ENCODE measurements at places on chromosomes 12 and 14. TPM values are rescaled to one million over a fixed set of nuclear protein-coding genes. Genes with fewer than 3 reads are reported as not detected.
A peak's percentile ranks its signal among the peaks of the same experiment; 100 is the strongest.

MRPL42 gene
- polyA plus RNA-seq, result 82.0 TPM

- no peak for DNase-seq
Measured at GRCh38 chr12:93191956-93192355, 185.8 kb upstream of the NUDT4 start.

DNA sequence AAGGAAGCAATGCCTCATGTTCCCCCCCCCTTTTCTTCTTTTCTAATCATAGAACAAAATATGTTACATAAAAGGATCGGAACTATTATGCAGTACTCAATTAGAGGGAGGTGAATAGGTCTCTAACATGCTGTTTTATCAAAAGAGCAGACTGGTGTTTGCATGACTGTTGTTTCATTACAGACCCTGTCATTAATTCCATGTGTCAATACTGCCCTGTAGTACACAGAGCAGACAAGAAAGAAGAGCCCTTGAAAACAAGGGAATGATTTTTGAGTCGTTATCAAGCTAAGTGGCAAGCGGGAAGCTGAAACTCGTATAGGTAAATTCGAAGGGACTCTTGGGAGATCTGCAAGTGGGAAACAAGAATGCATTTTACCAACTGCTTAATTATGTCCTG lies 76.9 kb upstream of the TMEM263 start:
- DNase-seq, result no peak

GRCh38 chr12:4432878-4433744 lies 12.5 kb downstream of the FGF6 start:
- no peak for DNase-seq

- peak; percentile 90 for DNase-seq
Measured at GRCh38 chr14:105473677-105474482, 741 bp upstream of the CRIP2 start.

DNA sequence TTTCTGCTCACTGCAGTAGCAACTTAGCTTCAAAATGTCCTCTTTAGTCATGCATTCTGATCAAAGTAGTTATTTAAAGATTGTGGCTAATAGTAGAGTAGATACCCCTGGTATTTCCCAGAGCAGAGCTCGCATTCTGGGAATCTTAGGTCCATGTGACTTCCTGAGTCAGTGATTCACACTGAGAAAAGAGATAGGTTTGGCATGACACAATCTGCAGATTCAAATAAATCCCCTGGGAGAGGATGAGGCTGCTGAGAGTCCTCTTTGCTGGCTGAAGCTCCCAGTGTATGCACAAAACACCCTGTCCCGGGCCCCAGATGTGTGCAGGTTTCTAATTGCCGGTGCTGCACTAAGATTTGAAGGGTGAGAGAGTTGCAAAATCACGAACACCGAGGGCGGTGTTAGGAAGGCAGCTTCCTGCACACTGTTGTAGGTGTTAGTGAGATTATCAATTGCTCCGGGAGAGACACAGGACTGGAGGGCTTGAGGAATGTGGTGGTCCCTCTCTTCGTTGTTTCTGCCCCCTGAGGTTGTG lies 233.2 kb downstream of the NRXN3 start:
- no peak for DNase-seq

HOXC12 gene
- polyA plus RNA-seq, result not detected

DNA sequence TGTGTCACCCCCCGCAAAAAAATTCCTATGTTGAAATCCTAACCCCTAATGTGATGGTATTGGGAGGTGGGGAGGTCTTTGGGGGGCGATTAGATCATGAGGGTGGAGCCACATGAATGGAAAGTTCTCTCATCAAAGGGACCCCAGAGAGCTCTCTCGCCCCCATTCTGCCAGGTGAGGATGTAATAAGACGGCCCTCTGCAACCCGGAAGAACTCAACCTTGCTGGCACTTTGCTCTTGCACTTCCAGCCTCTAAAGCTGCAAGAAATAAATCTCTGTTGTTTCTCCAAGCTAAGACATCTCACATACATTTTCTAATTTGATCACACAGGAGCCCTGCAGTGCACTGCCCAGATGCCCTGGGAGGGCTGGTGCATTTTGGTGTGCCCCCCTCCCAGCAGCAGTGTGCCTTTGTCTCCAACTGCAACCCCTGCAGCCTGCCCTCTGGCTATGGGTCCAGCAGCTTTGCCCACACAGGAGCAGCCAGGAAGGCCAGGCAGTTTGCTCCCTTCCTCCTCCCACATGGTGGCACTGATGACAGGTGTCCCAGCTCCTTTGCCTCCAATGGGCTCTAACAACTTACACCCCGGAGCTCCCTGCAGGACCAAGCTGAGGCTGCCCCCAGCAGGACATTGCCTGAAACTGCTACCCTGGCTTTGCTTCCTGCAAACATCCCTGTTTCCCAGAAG lies 59.3 kb downstream of the C14orf132 start:
- no peak for DNase-seq

GRCh38 chr12:7129872-7130691 lies at the start of gene CLSTN3:
Gene CLSTN3 (plus strand): TSS chr12:7130371. CDS start chr12:7130649, 278 bp downstream.
- peak; percentile 63 for DNase-seq

GRCh38 chr12:14681190-14681589 lies 15.2 kb downstream of the GUCY2C start:
- no peak for DNase-seq

DNA sequence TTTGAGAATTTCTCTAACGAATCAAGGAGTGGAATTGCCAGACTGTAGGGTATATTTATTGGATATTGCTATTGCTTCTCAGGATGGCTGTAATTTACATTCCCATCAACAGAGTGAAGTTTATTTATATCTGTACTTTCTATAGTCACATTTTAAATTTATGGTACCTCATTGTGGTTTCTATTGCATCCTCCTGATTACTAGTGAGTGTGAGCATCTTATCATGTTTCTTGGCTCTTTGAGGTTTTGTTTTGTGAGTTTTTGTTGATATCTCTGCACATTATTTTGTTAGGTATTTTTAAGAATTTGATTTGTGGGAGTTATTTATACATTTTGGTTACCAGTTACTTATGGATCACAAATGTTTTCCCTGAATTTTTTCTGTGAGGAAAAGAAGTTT lies 13.9 kb downstream of the DNM1L start:
- DNase-seq, result no peak

- no peak for DNase-seq
Measured at GRCh38 chr14:69673578-69674305, 62.3 kb downstream of the SUSD6 start.

- DNase-seq, result no peak
Measured at GRCh38 chr12:105445649-105446048, 115.2 kb downstream of the C12orf75 start.

- no peak for DNase-seq
Measured at GRCh38 chr12:5343711-5344110, 88.2 kb upstream of the NTF3 start.

CMAS gene
- 57.1 TPM for polyA plus RNA-seq

- DNase-seq, result no peak
Measured at GRCh38 chr14:51516706-51517395, 134.9 kb upstream of the FRMD6 start.

DNA sequence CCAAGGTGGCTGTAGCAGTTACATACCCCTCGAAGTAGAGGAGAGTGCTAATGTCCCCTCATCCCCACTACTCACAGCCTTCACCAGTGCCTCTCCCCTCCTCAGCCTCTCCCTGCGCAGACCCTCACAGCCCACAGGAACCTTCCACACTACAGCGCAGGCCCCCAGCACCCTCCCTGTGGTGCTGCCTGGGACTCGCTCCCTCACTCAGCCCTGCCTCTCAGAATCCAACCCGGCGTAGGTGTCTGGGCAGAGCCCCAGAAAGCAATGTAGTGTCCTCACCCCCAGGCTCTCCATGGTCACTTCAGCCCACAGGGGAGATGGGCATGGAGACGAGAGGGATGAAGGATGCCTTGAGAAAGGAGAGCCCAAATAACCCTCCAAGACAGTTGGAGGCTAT lies 10.9 kb upstream of the ZNF740 start:
- DNase-seq, result no peak

GRCh38 chr12:121917950-121918678 lies at the start of gene CFAP251:
Gene CFAP251 (plus strand): TSS chr12:121918592. CDS start chr12:121921306, 2,714 bp downstream.
- DNase-seq, result peak; percentile 80
